AML-193 (cell line): ENCODE measurements at places on chromosomes 11 and 22.

DNA sequence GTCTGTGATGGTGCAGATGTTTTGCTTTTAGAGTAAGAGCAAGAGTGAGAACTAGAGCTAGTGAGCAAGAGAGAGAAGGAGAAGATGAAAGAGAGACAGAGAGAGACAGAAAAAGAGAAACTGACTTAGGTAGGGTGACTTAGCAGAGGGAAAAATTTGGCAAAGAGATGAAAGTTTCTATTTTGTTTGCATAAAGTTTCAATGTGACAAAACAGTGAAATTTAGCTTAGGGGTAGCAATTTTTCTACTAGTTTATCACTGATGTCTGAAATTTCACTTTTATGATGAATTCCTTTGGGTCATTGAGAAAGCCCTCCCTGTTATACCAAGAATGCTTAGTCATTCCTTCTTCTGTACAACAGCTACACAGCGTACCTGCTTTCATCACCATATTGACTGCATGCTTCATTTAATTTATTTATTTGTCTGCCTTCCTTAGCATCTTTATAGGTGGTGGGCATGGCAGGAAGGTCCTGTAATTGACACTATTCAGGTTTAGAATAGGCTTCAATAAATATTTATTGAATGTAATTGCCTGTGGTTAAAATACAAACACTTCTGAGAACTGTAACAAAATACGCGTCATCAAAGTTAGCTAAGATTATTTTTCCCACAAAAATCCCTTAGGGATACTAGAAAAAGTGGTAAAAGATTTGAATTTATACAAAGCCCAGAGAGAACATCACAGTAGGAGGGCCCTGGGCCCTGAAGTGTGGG lies 19.9 kb upstream of the CTSC start:
- peak; percentile 37 for DNase-seq

- no peak for DNase-seq
These were observed 46.9 kb downstream of the SMIM38 start for GRCh38 chr11:69202511-69203221.

GRCh38 chr22:37486224-37486845 lies at the start of gene MFNG:
Gene MFNG, minus strand, starts transcription at chr22:37486384. Its CDS starts 207 bp downstream, at chr22:37486177.
- DNase-seq, result peak; percentile 88

GRCh38 chr22:24390576-24390975 lies 36.8 kb upstream of the ADORA2A start:
- no peak for DNase-seq

- no peak for DNase-seq
These were observed 39.9 kb upstream of the NUP160 start for GRCh38 chr11:47887910-47888569.

GRCh38 chr11:78192911-78193351 lies 4.2 kb downstream of the USP35 start:
- peak; percentile 14 for DNase-seq

- no peak for DNase-seq
These were observed 2.8 kb upstream of the JHY start for GRCh38 chr11:122879785-122880184.

DNA sequence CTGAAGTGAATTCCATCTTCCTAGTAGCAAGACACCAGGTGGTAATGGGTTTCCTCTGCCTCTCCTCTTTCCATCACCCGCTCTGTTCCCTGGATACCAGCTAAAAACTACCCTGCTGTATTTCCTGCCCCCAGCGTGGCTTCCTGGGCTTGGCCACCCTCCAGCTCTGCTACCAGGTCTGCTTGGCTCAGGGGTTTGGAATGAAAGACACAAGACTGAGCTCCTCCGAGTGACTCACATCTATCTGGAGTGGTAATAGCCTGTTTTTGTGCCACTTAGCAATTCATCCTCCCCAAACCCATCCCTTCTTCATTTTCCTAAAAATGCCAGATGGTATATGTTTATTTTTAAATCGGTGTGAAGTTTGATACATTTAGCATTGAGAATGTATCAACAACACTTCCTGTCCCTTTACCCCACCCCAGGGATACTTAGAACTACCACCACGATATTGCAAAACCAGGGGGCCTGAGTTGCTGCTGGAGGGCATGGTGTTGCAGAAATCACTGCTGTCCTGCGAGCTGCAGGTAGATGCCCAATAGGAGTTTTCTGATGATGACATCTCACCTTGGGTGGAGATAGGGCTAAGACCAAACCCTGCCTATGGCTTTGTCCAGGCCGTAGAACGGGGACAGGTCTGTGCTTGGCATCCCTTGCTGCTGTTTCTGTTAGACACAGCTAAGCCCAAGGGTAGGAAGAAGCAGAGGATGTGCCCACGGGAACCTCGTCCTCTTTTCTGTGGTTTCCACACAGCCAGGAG lies 7.5 kb upstream of the MICAL3 start:
- no peak for DNase-seq

DNA sequence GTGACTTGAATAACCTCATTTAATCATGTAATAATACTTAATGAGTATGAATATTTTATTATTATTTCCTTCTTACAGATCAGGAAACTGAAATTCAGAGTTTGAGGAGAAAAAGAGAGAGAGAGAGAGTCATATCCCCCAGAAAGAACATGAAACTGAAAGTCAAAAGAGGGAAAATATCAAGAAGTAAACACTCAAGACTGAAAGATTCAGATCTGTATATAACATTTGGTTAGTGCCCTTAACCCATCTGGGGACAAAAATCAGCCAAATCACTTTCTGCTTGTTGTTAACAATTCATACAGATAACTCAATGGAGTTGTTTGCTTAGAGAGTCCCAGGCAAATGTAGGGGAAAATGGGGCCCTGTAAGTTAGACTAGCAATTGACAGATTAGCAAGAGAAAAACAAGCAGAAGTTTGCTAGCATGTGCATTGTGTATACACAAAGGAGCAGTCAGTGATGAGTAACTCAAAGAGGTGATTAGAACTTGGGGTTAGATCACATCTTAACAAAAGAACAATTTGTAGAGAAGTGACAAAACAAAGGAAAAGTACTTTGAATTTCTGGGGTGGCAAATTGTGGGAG lies 25.9 kb upstream of the MMP13 start:
- DNase-seq, result no peak

DNA sequence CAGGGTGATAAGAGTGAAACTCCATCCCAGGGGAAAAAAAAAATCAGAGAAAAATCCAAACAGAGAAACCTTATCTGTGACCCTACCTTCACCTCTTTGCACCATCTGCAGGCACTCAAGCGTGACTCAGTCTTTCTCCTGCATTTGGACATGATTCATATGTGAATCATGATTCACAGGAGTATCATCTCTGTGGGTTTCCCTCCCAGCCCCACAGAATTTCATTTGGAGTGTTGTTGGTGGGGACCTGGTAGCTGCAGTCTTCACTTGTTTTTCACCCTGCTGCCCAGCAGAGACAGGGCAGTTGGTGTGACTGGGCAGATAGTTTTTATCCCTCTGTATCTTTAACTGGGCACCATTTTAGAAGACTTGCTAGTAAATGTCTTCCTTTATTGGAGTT lies 75.7 kb downstream of the DEPDC5 start:
- DNase-seq, result no peak

DNA sequence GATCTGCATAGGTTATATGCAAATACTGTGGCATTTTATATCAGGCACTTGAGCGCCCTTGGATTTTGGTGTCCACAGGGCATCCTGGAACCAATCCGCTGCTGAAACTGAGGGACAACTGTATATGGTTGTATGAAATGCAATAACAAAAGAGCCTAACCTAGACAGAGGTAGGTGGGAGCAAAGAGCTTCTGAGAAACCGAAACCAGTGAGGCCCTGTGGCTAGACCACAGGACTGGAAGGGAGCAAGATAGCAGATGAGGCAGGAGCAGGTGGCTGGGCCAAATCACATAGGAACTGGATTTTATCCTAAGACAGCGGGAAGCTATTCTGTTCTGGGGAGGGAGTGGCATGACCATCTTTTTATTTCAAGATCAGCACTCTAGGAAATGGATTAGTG lies 30.1 kb downstream of the RCN1 start:
- no peak for DNase-seq

GRCh38 chr22:36954251-36955014 lies 41.0 kb downstream of the CSF2RB start:
- DNase-seq, result no peak

- DNase-seq, result no peak
These were observed 116.2 kb downstream of the ETS1 start for GRCh38 chr11:128471138-128471661.
